ENCODE measurements at places on chromosomes 1 and 21.

GRCh38 chr1:54995835-54996234, 2.9 kb upstream of the BSND start:
- DNase-seq = no peak

DNA sequence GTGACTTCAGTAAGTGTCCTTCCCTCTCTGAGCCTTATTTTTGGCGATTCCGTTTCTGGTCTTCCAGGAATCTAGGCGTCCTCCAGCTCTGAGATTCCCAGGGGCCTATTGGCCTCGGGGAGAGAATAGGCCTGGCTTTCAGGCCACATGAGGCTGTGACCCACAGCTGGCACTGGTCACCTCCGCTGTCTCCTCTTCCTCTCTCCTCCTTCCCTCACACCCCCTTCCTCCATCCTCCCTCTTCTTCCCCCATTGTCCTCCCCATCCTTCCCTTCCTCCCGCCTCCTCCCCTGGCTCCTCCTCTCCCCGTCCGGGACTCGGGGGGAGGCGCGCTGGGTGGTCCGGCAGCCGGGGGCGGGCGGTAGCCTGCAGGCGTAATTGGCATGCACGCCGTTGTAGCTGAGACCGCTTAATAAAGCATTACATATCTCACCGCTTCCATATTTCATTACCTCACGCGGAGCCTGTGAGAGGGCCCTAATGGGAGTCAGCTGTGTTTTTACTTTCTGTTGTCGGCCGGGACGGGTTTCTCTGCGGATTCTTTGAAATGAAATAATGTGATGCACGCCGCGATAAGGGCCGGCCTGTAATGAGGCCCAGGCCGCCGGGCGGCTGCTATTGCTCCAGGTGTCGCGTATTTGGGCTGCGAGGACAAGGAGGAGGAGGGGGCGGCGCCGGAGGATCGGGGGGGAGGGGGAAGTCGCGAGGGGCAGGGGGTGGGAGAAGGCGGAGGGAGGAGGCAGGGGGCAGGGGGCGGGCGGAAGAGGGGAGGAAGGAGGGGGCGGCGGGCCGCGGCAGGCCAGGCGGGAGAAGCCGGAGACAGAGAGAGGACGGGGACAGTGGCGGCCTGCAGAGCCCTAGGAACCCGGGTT, 95.3 kb downstream of the FOXD2 start:
- peak; percentile 86 for DNase-seq

DNA sequence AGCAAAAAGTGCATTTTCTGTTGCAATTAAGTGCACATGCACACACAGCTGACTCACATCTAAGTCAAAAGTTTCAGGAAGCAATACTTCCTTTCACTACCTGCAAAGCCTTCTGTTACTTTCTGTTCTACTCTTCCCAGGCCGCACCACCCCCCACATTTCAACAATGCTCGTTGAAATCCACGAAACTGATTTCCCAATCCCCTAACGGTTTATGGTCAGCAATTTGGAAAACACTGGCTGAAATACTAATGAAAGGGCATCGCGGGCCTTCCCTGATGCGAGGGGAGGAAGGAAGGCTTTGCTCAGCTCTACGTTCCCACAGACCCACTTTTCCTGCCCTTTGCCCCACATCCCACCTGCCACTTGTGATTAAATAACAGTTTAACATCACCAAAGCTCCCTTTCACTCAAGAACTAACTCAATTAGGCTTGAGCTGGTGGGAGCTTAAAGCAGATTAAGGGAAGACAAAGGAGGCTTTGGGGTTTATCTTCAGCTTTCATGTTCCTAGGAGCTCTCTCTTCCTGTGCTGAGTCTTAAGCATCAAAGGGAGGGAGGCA, 243.2 kb upstream of the RAB4A start:
- DNase-seq = peak; percentile 74

DNA sequence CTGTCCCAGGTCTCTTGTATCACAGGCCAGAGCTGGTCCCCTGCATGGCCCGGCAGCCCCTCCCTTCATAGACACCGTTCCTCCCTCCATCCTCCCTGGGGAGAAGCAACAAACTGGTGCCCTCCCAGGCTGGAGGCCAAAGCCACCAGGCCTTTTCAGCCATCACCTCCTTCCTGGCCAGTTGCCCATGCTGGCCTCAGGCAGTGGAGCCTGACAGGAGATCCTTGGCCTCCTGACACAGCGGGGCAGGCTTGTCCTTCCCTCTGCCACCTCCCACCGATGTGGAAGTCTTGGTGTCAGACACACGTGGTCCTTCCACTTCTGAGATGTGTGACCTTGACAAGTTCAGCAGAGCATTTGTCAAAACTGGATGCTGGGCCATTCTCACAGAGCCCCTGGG, 206.0 kb downstream of the HIVEP3 start:
- no peak for DNase-seq

DNA sequence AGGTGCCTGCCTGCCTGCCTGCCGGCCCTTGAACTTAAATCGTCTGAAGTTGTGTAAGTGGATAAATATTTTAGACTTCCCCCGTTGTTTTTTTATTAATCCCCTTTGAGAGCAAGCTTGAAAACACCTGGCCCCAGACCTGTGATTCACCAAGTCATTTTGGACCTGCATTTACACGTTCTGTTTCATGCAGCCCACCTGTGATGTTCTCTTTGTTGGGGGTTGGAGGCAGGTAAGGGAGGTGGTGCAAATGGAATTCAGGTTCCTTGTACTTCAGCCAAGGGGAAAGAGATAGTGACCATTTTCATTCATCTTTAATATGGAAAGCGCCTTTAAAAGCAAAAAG, 1.2 kb downstream of the SLC37A1 start:
- DNase-seq = no peak

DNA sequence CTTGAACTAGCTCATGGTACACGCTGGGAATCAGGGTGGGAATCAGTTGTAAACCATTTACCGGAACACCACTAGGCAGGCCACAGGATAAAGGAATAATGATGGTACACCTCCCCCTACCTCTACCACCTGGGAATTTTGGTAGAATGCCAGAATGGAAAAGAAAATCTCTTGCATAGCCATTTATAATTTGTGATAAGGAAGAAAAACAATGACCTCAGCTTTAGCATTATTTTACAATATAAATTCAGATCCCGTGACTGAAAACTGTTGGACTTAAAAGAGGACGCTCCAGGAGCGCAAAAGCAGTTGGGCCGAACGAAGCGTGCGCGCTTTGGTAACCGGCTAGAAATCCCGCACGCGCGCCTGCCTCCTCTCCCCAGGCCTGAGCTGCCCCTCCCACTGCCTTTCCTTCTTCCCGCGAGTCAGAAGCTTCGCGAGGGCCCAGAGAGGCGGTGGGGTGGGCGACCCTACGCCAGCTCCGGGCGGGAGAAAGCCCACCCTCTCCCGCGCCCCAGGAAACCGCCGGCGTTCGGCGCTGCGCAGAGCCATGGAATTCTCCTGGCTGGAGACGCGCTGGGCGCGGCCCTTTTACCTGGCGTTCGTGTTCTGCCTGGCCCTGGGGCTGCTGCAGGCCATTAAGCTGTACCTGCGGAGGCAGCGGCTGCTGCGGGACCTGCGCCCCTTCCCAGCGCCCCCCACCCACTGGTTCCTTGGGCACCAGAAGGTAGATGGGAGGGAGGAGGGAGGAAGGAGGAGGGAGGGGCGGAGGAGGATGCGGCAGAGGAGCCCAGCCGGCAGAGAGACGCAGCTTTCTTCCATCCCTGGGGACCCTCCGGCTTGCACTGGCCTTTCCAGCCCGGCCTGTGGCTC, at the start of gene CYP4X1:
TSS of gene CYP4X1 (plus strand) at position 402 of the 873 bp plus-strand sequence. CDS start at position 551, 149 bp downstream.
- DNase-seq = peak; percentile 62

DNA sequence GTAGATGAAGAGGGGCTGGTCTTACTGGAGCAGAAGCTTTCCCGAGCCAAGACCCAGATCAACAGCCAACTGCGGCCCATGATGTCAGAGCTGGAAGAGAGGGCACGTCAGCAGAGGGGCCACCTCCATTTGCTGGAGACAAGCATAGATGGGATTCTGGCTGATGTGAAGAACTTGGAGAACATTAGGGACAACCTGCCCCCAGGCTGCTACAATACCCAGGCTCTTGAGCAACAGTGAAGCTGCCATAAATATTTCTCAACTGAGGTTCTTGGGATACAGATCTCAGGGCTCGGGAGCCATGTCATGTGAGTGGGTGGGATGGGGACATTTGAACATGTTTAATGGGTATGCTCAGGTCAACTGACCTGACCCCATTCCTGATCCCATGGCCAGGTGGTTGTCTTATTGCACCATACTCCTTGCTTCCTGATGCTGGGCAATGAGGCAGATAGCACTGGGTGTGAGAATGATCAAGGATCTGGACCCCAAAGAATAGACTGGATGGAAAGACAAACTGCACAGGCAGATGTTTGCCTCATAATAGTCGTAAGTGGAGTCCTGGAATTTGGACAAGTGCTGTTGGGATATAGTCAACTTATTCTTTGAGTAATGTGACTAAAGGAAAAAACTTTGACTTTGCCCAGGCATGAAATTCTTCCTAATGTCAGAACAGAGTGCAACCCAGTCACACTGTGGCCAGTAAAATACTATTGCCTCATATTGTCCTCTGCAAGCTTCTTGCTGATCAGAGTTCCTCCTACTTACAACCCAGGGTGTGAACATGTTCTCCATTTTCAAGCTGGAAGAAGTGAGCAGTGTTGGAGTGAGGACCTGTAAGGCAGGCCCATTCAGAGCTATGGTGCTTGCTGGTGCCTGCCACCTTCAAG, 57.3 kb downstream of the LAMC2 start:
- DNase-seq = peak; percentile 13

DNA sequence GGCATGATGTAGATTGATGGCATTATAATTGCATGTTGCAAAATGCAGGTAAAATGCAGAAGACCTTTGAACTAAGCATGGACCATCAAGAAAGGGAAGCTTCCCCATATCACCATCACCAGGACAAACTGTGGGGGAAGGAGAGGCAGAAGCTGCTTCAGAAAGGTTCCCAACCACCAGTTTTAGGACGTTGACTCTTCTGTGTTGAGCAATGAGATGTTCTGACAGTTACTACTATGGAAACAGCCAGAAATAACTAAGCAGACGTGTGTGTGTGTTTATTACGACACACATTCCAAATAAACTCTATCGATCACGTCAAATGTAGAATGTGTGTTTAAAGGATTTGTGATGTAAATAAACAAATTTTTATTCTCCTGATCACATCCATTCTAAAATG, 110.2 kb upstream of the PLD5 start:
- no peak for DNase-seq

DNA sequence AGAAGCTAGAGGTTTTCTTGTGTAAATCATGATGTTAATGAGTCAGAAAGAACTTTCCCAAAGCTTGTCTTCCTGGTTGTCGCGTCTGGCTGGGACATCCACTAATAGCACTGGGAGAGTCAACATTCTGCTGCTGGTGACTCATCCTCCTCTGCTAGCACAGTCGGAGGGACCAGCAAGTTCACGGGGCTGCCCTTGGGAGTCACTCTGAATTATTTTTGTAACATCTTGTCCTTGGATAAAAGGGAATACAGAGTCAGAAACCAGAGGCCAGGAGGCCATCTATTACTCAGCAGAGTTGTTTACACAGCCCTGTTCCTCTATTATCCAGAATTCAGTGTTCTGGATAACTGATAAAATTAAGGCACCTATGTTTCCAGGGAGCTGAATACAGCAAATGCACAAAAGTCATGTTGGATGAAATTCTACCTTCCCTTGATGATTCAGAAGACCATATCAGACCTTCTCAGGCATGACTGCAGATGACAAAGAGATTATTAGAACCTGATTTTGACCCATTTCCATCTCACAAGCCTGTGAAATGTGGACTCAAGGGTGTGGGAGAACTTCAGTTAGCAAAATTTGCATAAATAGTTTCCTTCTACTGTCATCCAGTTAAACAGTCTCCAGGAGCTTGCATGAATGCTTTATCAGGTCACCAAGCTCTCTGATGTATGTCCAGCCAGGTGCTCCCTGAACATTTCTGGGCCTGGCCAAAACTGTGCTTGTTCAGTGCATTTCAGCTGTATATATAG, 68.1 kb downstream of the JAK1 start:
- DNase-seq = no peak

GRCh38 chr1:181987334-181987895, 74.1 kb downstream of the ZNF648 start:
- no peak for DNase-seq

- no peak for DNase-seq
Observed at GRCh38 chr1:19101244-19101643, 108.8 kb downstream of the UBR4 start.

- DNase-seq = no peak
Observed at GRCh38 chr1:11528611-11529261, 49.8 kb downstream of the DISP3 start.

DNA sequence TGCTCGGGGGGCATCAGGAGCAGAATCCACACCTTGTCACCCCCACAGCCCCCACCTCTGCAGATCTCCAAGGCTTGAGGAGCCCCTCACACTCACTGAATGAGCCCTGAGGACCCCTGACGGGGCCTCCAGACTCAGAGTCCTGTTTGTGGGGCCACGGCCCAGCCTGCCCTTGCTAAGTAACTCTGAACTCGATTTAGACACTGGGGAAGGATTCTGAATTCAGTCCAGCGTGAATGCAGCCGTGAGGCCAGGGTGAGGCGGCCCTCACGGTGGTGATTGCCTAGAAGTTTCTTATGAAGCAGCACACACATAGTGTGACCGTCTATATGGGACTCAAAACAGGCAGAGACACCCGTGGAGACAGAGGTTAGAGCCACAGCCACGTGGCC, 58.9 kb upstream of the ADARB1 start:
- no peak for DNase-seq

GRCh38 chr1:204988196-204988595, 54.8 kb upstream of the CNTN2 start:
- DNase-seq = no peak

GRCh38 chr1:234844479-234845031, 234.6 kb upstream of the IRF2BP2 start:
- DNase-seq = no peak

DNA sequence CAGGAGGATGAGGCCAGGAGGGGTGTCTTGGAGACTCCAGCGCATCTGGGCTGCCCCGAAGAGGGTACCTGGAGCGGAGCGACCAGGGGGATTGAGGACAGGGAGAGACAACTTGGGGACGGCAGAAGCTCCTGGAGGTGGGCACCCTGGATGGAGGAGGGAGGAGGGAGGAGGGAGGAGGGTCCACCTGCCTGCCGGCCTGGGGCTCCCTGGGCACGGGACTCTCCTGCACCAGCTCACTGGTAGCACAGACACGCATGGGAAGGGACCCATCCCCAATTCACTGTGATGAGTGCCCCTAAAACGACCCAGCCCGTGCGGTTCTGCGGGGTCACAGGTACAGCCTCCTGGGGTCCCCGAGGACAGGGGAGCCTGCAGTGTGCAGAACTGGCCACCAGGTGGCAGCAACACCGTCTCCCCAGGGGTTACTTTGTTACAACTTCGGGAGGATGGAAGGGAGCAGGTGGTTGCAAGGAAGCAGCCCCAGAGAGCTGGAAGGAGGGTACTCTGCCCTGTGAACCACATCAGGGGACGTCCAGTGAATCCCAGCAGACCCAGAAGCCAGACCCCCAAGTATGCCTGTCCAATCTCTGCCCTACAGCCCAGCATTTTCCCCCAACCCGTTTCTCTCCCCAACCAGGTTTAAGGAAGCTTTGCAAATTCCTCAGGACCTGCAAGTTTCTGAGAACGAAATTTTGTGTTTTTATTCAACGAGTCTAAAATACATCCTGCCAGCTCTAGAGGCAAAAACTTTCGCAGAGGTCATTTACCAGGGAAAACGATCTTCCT, 482.4 kb downstream of the NPHP4 start:
- DNase-seq = peak; percentile 84

- no peak for DNase-seq
Observed at GRCh38 chr21:45228656-45229240, 58.9 kb downstream of the POFUT2 start.

- DNase-seq = no peak
Observed at GRCh38 chr1:48608882-48609281, 136.9 kb upstream of the SPATA6 start.

Data from ecto neural progenitor cell (in vitro differentiated cells).